ENCODE measurements at places on chromosomes 3 and 15.

GRCh38 chr15:23797747-23798446, 110.8 kb upstream of the NDN start:
- no peak for DNase-seq

DNA sequence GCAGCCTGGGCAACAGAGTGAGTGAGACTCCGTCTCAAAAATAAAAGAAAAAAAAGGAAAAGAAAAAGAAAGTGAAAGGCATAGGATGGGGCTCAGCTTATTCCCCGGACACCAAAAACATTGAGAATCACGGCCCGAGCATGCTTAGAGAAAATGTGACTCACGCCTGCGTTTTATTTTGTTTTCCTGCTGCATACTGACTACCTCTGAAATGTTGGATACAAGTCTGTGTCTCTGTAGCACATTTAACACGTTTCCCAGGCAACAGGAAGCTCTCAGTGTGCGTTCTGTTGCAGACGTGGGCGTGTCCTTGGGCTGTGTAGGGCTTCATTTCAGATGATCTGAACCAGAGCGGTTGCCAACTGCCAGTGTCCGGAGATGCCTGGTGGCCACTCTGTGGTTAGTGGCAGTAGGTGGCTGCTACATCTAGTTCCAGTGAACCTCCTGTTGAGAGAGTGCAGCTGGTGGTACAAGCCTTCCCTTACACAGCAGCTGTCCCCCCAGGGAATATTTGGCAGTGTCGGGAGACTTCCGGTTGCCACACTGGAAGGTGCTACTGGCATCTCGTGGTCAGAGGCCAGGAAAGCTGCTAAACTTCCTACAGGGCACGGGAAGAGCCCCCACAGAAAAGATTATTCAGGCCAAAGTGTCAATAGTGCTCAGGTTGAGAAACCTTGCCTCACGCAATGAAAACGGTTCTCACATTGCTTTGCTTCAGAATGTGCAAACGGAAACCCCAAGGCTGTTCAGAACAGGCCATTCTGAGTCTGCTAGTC, 3.0 kb downstream of the SLC51A start:
- peak; percentile 31 for DNase-seq

- DNase-seq = no peak
Observed at GRCh38 chr3:58004973-58005372, 3.2 kb upstream of the FLNB start.

DNA sequence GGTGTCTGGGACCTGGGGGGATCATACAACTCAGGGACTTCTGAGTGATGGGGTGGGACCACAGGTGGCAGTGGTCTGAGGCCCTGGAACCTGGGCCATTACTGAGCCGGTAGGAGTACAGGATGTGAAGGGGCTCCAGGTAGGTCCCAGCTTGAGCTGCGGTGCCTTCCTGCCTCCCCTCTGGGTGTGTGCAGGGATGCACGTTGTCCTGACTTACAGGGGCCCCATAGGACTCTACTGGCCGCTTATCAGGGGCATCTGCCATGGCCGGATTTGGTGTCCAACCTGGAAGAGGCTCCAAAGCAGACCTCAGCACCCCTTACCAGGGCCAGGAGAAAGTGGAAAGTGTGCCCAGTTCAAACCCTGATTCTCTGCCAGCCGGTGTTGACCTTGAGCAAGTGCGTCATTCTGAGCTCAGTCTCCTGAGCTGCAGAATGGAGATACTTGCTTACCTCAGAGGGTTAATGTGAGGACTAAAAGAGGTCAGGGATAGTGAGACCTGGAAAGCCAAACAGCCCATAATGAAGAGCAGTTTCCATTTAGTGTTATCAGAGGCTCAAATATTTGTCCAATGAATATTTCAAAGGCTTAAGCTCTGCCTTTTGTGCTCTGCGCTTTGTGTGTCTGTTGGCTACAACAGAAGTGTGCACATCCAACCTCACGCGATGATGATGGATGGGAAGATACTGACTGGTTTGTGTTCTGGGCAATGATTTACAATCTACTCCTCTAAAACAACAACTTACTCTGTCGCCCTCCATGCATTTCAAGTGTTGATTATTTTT, 35.4 kb upstream of the ESYT3 start:
- no peak for DNase-seq

DNA sequence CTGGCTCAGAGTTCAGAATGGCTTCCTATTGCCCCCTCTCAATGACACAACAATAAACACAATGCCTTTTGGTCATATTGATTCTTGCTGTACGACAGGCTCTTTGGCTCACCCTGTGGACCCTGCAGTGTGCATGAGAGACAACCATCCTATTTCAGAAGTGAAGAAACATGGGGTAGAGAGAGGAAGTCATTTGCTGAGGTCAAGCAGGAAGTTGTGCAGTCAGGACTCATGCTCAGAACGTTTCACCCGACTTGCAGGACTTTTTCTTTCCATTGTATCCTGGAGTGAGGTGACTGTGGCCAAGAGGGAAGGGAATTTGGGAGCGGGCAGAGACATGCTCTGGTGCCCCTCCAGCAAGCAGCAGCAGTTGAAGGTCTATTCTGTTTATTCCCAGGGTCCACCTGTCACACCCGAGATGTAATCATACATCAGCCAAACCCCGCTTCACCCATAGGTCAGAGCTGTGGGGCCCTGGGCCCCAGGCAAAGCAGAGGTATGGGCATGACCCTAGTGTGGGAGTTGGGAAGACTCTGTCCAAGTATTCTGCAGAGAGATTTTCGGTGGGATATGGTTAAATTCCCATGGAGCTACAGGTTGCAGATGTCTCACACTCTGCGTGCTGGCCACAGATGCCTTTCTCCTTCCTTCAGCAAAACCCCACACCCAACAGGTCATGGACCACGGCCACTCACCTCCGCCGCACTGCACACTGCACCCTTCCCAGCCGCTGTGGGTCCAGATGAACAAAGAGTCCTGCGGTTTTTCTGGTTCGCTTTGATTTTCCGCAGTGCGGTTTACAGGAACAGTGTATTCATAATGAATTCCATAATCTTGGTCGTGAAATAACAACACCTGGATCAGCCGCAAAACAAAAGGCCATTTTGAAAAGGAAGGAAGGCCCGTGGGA, 290.6 kb downstream of the ADAMTS17 start:
- no peak for DNase-seq

DNA sequence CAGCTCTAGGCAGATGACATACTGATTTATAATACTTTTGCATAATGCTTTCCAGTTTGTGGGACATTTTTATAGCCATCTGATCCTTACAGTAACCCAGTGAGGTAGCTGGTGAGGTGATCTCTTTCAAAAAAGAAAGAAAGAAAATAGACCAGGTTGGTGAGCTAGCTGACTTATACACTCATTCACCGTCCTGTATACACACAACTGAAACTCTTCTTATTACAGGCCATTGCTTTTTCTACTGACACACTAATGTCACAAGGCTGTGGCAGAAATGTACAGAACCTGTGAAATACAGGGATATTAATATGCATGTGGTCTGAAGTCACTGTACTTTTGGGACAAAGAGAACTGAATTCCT, 150.2 kb upstream of the BHLHE40 start:
- no peak for DNase-seq

DNA sequence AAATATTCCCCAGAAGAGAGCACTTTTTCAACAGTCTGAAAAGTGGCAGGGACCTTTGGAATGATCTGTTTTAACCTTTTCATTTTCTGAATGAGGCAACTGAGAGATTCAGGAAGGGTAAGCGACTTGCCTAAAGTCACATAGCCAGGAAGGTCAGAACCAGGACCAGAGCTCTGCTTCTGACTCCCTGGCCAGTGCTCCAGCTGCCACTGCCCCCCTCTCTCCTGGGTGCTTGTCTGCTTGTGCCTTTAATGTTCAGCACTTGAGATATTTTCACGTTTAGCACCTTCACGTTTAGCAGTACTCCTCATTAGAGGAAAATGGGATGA, 68.3 kb downstream of the SMAD3 start:
- no peak for DNase-seq

DNA sequence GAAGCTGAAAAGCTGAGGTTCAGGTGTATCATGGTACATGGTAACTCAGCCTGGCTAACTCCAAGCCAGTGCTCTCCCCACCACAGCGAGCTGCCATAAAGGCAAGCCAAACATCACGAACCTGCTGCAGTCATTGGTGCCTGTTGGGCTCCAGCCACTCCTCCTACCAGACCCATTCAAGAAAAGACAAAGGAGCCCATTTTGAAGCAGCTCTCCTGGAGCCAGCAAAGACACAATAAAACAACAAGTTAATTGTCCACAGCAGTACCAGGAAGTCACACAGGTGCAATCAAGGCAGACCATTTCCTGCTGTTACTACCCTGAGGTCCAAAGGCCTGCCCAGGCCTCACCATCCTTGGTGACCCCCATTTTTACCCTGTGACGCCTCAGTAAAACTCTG, 77.6 kb downstream of the DAPK2 start:
- no peak for DNase-seq

- DNase-seq = no peak
Observed at GRCh38 chr3:187296911-187297310, 5.4 kb upstream of the MASP1 start.

GRCh38 chr3:9778143-9779074, 8.7 kb upstream of the CAMK1 start:
- no peak for DNase-seq

DNA sequence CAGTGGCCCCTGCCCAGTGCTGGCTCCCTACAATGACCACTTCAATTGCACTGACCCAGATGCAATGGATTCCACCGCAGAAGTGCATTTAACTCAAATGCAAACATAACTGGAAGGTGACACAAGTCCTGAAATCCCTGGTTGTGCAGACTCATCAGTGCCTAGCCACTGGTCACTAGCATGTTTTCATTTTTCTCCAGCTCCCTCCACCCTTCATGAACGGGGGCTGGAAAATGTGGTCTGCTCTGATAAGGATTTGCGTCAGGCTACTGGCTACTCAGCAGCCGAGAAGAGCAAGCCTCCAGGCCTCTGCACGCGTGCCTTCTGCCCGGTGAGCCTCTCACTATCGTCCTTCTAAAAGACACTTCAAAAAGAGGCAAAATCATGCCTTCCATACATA, 27.4 kb upstream of the FURIN start:
- DNase-seq = no peak

GRCh38 chr3:108108416-108108815, 17.6 kb upstream of the CD47 start:
- DNase-seq = no peak

DNA sequence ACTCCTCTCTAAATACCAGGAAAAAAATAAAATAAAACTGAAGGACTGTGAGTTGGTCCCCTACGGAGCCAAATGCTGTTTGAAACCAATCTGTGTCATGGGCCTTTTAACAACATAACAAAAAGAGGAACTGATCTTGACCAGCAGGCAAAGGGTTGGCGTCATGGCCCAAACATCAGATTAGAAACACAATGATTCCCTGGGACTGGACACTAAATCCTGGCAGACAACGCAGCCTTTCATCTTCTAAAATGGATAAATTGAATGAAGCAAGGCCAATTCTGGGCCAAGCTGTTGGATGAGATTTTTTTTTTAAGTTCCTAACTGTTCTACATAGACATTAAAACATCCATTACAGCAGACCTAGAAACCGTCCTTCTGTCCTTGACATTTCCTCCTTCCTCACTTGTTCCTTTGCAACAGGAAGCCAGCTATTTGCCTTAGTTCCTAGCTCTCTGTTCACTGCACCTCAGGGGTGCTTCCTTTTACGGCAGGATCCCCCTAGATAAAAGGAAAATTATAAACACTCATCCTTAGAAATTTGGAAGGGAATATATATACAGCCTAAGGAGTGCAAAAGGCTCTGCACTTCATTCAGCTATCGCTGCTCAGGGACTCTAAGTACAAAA, 21.6 kb upstream of the TAFA4 start:
- no peak for DNase-seq

GRCh38 chr15:48112242-48112641, 8.5 kb upstream of the SLC24A5 start:
- DNase-seq = no peak

DNA sequence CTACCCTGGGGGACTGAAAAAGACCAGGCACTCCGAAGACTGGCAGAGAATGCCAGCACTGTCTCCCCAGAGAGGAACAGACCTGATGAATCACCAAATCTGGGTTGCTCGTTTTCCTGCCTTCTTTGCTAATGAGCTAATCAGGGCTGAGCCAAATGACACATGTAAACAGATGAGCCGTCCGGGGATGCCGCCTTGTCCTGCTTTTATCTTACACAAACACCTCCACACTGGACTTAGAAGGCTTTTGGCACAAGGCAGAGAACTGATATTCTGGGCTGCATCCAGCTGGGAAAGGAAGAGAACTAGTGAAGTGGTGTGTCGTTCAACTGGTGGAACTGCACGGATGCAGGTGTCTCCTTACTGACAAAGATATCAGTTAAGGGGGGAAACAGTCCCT, 88.1 kb downstream of the MECOM start:
- no peak for DNase-seq

GRCh38 chr3:170976190-170976519, 50.4 kb downstream of the SLC2A2 start:
- DNase-seq = no peak

GRCh38 chr15:74884428-74885223, 5.2 kb upstream of the MPI start:
- DNase-seq = no peak

DNA sequence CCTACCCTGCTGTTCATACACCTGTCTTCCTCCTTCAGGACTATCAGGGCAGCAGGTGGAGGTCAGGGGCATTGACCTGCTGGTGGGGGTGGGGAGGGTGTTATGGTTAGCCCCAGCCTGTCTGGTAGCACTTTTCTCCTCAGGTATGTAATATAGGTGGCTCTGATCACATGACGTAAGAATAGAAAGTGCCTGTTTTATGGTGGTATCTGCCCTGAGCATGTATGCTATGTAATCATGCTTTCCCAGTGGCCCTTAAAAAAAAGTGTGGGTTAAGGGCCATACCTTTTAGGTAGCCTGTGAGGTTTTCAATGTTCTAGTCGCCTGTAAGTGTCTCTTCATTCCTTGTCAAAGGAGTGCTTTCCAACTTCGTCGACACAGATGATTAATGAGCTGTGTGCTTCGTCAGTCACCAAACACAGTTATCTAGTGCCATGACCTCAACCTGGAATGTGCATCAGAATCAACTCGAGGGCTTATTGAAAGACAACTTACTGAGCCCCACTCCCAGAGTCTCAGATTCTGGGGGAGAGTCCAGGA, 86.3 kb downstream of the KLHL25 start:
- DNase-seq = no peak

- no peak for DNase-seq
Observed at GRCh38 chr15:45157974-45158373, 28.2 kb downstream of the DUOX1 start.

DNA sequence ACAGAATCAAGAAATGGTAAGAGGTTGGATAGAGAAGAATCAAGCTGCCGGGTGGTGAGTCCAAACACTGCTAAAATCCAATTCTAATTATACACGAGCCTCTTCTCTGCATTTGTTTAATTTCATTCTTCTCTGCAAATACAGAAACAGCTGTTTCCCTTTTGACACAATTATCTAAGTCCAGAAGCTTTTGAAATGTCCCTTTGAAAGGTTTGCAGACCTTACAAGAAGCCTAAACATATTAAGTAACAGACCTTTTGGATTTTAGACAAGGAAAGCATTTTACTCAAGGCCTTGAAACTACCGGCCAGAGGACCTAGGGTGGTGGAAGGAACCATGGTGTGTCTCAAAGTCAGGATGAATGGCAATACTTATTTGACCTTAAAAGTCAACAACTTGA, 403.8 kb upstream of the ADAMTS9 start:
- no peak for DNase-seq
